ENCODE measurements at places on chromosomes 7 and 10. TPM values are rescaled to one million over a fixed set of nuclear protein-coding genes. Genes with fewer than 3 reads are reported as not detected.
A peak's percentile ranks its signal among the peaks of the same experiment; 100 is the strongest.

TRIM74 gene
- 0.84 TPM for total RNA-seq

UBE3C gene
- 61.0 TPM for total RNA-seq

GRCh38 chr7:151386301-151387160 lies 23.3 kb downstream of the WDR86 start:
- DNase-seq: peak; percentile 33

DNA sequence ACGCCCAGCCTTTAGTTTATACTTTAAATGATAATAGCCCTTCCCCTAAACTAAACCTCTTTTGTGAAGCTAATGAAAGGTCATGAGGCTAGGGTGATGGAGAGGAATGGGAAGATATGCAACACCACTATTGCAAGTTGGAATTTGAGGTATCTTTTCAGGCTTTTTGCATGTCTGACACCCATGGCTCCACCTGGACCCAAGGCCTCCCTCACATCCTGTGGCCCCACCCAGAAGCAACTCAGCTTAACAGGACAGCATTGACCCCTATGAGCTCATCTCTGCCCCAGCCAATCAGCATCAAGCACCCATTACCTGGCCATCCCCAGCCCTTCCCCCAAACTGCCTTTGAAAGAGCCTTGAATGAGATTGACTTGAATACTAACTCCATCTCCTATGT lies 674.2 kb upstream of the NRP1 start:
- DNase-seq: no peak

CHST3 gene
- total RNA-seq: 47.9 TPM

Data from aorta (tissue), 5 donors.